ENCODE measurements at places on chromosomes 2 and 18.

DNA sequence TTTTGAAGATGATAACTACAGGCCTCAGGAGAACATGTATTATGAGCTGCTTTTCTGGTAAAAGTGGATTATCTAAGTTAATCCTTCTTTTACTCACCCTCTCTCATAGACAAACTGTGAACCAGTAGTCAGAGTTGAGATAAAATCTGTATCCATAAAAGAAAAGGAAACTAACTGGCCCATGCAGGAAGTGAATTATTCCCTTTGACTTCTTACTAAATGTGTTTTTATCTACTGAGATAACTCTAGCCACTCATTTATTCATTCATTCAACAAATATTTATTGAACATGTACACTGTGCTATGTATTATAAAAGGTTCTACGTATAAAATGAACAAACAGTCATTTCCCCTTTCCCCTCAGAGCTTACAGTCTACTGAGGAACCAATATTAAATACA lies 10.0 kb downstream of the WDR35 start:
- no peak for DNase-seq

- DNase-seq = no peak
Measured at GRCh38 chr2:71122387-71123298, 7.4 kb downstream of the MCEE start.

GRCh38 chr2:26968001-26968400 lies 2.4 kb upstream of the MAPRE3 start:
- DNase-seq = no peak

DNA sequence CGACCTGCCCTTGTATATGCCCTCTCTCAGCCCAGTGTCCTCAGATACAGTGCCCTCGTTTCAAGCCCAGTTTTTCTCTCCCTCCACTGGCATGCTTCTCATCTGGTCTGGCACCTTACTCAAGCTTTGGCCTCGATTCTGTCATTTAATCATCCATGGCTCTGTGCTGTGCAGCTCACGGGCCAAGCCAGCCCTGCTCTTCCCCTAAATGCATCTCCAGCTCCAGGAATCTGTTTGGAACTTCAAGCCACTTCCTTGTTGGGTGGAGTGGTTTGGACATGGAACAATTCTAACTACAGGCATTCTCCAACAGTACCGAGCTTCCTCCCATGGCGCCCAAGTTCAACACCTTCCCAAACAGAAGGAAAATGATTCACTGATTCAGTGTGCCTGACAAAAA lies 76.7 kb upstream of the ZNF397 start:
- DNase-seq = no peak

DNA sequence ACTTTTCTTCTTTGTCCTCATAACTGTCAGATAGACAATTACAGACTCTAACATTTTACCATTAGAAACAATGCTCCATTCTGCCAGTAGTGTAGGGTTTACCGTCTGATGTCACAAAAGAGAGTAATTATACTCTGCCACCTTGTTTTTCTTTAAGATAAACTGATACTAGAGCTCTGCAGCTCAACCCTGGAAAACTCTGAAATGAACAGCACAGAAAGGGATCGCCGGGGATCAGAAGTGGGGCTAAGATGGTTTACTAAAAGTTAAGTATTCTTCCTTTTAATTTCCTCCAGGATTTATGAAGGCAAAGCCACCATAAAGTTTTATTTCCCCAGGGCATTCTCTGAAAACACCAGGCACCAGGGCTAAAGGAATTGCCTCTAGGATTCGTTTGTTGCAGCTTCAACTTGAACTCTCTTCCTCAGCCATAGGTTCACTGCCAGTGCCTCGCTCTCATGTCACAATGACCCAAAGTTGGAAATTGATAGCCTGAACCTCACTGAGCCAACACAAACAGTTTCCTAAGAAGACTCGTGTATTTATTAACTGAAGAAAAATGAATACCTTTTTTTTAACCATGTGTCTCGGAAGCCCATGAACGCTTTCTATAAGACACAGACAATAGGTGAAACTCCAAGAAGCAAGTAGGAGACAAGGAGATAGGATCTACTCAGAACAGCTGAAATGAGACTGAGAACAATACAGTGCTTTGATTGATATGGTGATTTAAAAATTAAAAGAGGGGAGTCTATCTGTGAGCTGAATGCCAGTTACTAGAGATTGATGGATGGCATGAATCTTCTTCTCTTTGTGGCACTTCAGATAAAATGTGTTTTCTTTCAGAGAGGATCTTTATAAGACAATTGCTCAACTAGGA lies 121.5 kb upstream of the SPATS2L start:
- no peak for DNase-seq

GRCh38 chr2:2587354-2587753 lies 256.3 kb upstream of the MYT1L start:
- DNase-seq = no peak

GRCh38 chr18:74980669-74981068 lies 228.3 kb downstream of the PTGR3 start:
- DNase-seq = no peak

DNA sequence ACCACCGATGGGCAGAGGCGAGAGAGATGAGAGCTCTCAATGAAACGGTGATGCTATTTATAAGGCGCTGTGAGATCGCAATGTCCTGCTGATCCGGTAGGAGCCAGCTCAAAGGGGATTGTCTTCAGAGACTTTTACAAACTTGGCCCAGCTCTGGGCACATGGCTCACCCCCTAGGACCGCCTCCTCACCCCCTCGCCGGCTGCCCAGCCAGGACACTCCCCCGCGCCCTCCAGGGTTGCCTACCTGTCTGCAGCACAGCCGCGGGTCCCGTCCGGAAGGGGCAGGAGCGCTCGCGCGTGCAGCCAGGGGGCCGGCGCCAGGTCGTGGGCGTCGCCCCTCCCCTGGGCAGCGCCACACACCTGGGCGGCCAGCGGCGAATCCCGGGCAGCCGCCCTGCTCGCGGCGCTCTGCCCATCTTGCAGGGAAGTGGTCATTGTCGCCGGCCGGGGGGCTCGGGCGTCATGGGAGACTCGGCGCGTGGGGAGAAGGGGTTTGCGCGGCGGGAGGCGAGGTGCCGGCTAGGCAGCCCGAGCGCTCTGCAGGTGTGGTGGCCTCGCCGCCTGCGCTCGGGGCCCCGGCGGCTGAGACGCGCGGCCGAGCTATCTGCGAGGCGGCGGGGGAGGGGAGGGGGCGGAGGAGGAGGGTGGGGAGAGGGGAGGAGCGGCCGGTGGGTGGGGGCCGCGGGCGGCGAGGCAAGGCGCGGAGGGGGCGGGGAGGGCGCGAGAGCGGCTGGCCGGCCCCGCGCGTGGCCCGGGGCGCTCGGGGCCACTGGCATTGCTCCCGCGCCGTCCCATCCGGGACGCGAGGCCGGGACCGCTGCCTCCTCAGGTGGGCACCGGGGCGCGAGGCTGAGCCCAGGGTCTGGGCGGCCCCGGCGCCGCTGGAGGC lies at the start of gene GRB14:
Gene GRB14 (minus strand): TSS at position 610 of the 891 bp plus-strand sequence. CDS start 173 bp downstream, at position 437.
- DNase-seq = no peak

- no peak for DNase-seq
Measured at GRCh38 chr2:98390571-98391476, 44.6 kb downstream of the CNGA3 start.

DNA sequence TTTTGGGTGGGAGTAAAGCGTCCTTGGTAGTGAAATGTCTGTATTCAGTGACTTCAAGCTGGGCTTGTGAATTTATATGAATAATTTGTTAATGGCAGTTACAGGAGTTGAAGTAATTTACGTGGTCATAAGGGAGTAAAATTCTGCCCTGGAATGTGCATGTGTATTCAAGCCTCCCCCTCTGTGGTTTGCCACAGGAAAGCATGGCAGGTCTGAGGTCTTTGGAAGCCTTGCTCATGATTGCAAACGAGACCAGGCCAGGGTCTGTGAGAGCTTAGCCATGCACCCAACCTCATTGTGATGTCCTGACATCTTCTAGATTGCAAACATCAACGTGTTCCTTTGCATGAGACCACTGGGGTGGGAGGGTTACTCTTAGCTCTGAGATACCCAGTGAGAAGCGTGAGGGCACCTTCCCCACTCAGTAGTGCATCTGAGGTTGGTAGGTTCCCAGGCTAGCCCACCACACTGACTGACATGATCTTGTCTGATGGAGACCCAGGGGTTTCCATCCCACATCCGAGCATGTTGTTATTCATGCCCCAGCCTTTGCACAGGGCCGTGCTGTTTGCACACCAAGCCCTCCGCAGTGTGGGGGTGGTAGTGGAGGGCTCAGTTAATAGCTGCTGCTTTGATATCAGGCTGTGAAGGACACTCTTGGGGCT lies 216.5 kb downstream of the KLHL29 start:
- no peak for DNase-seq
